Stimulated activated CD4-positive, alpha-beta T cell treated with anti-CD3 and anti-CD28 coated beads, Interleukin-4, amount 100 ng/mL, for 24 hours (primary cell): ENCODE measurements at places on chromosomes 2 and 18.

DNA sequence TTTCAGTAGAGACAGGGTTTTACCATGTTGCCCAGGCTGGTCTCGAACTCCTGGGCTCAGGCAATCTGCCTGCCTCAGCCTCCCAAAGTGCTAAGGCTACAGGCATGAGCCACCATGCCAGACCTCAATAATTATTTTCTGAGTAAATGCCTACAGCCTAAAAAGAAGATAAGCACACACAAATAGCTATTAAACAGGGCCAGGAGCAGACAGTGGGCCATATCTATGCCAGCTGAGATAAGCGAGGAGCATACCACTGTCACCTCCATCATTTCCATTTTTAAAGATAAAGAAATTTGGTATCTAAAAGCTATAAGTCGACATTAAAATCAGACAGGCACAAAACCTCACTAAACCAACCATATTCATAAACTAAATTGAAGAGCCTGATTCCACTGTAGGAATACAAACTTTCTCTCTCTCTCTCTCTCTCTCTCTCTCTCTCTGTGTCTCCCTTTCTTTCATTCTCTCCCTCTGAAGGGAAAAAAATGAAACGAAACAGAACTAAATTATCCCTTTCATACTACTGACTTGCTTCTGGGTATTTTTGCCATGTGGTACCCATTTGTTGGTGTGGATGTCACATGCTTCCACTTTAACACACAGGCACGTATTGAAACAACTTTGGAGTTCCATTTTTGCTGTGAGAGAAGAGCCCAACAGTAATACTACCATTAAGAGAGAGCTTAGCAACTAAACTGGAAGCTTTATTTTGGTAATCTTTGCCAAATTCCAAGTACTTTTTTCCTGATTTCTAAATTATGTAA, 51.0 kb downstream of the FARSB start:
- no peak for DNase-seq

GRCh38 chr2:109401370-109401769, 212.4 kb downstream of the SEPTIN10 start:
- no peak for DNase-seq

DNA sequence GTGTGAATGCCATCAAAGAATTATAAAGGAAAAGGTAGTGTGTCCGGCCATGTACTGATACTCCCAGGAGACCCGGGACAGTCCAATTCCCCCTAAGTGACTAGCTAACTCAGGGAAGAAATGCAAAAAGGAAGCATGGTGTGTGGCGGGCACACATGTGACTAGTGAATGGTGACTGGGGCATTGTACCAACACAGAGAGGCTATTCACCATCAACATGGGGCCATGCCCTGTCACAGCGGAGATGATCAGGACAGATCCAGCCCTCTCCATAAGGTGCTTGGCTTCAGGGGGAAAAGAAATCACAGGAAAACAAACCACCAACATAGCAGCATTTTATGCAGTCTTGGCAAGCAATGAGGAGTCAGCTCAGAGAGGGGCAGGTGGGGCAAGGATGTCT, 34.3 kb downstream of the FAM168B start:
- no peak for DNase-seq

GRCh38 chr2:58558881-58559280, 317.8 kb upstream of the FANCL start:
- no peak for DNase-seq

GRCh38 chr2:70718241-70718640, 49.8 kb downstream of the ADD2 start:
- no peak for DNase-seq

DNA sequence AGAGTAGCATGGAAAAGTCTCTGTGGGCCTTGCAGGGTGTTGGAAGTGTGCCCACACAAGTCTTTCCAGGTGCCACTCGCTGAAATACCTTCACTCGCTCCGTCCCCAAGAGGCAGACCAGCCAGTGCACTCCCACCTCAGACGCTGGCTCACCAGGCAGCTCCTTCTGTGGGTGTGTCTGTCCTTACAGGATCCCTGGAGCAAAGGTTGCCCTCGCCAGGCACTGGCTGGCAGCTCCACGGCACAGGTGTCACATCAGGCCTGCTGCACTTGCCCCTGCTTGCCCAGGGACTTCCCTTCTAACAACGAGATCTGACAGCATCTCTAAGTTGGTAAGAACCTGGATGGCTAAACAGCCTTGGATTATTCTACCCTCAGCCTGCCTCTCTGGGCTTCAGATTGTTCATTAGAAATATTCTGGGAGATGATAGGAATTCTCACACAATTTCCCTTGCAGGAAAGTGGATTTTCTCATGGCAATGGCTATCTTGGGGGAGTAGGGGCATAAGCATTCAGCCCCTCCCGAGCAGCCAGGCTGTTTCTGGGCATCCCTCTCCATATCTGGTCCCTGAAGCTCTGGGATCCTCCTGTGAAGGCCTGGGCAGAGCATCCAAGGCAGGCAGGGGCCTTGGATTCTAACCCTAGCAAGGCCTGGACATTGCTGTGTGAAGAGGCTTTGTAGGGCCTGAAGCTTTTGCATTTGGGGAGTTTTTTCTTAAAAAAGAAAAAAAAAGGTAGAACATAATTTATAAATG, 262.1 kb downstream of the MYCN start:
- DNase-seq, result no peak

DNA sequence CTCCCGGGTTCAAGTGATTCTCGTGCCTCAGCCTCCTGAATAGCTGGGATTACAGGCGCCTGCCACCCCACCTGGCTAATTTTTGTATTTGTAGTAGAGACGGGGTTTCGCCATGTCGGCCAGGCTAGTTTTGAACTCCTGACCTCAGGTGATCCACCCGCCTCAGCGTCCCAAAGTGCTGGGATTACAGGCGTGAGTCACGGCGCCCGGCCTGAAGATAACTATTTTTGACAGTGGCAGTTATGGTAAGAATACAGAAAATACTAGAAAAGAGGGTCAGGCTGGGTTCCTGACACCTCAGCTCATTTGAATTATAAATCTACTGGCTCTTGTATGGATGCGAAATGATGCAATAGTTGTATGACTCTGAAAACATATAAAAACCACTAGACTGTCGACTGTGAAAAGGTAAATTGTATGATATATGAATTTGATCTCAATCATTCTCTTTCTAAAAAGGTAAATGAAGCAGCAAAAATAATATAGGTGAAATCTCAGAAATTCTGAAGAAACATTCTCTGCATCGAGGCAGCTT, 11.1 kb upstream of the DGKD start:
- no peak for DNase-seq

- DNase-seq, result no peak
Measured at GRCh38 chr2:5915881-5916310, 223.7 kb downstream of the SOX11 start.

DNA sequence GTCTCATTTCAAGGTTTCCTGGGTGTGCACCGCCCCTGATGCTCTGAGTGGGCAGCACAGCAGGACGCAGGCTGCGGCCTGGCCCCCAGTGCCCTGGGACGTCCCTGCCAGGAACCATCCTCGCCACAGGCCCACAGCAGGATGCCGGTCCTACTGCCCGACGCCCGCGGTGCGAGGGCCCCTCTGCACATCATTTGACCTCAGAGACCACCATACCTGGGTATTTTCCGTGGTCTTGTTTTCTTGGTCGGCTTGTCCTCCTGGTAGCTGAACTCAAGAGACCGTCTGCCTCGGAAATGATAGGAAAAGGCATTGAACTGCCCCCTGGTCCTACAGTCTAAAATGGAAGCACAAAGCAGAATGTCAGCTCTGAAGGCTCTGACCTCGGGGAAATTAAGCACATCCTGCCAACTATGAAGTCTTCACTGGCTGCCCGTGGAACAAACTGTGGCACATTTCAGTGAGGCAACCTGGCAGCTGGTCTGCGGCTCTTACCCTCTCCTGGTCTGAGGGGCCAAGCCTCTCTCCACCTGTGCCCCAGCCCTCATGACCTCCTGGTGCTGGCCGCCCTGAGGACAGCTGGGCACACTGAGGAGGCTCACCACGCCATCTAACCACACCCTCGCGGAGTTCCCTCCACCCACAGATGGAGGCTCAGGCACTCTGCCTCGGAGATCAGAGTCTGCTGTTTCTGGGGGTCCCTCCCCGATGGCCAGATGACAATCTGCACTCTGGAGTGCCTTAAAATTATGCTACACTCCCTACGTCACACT, 105.0 kb downstream of the PXDN start:
- DNase-seq, result no peak

- no peak for DNase-seq
Measured at GRCh38 chr2:239395524-239395923, 5.3 kb downstream of the HDAC4 start.

DNA sequence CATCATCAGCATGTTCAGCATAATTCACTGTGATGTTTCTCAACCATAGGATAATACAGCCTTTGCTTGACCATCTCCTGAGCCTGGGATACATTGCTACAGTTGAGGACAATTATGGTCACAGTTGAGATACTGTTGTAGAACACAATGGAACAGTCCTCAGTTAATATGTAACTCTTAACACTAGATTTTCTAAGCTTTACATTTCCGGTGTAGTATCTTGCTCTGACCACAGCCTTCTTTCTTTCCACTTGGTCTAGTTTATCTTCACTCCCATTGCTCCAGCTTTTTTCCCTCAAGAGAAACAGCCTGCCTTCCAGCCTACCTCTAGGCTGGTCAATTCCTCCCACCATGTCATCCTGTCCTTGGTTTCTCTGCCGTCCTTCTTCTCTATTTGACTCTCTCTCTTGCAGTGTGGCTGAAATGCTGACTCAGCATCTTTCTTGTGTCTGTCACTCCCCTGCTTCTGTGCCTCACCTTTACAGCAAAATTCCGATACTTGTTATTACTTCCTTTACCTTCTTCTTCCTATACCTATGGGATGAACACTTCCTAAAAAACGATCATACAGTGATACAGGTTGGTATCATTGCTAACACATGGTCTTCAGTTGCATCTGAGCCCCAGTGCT, 80.5 kb downstream of the CTNNA2 start:
- DNase-seq, result no peak

DNA sequence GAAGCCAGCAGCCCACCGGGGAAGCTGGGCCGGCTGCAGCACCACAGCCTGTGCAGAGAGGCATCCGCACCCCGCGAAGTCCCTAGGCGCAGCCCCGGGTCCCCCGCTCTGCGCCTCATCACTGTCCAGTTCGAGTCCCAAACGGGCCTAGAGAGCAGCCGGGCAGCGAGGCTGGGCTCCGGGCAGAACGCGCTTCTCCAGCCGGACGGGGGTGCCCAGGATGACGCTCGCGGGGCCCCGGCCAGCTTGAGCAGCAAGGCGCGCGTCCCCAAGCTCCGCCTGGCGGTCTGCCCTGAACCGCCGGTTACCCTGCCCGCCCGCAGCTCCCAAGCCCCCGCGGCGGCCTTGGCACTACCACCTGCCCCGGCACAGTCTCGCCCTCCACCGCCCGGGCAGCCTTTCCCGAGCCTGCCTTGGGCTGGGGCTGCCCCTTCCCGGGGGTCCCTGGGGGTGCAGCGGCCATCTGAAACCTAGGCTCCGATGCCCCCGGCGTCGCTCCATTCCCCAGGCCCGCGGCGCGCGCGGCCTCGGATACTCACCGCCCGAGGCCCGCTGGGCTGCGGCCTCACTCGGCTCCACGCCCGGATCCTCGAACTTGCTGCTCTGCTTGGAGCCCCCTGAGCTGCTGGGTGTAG, 591 bp downstream of the SLC16A14 start:
- DNase-seq, result peak; percentile 31

DNA sequence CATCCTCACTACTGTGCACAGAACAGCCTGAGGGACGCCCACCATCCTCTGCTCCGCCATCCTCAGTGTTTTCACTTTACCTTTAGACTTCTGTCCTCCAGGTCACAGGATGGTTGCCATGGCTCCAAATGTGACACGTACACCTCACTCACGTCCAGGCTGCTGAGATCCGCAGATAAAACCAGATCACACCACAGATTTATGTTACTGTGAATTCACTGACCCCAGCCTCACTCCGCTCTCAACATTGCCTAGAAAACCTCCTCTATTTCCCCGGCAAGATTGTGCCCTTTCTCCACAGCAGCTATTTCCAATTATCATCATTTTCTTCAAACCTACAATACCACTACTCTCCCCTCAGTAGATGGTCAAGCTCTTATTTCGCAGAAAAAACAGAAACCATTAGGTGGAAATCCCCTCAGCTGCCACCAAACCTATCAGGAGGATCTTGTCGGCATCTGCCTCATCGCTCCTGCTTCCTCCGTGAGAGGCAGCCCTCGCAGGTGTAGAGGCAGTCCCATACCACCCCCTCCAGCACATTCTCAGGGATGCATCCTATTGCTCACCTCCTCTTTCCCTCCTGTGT, 49.8 kb upstream of the SLC1A4 start:
- no peak for DNase-seq

GRCh38 chr2:183438541-183438940, 314.3 kb downstream of the NUP35 start:
- no peak for DNase-seq
